ENCODE measurements at places on chromosomes 11 and 22.

DNA sequence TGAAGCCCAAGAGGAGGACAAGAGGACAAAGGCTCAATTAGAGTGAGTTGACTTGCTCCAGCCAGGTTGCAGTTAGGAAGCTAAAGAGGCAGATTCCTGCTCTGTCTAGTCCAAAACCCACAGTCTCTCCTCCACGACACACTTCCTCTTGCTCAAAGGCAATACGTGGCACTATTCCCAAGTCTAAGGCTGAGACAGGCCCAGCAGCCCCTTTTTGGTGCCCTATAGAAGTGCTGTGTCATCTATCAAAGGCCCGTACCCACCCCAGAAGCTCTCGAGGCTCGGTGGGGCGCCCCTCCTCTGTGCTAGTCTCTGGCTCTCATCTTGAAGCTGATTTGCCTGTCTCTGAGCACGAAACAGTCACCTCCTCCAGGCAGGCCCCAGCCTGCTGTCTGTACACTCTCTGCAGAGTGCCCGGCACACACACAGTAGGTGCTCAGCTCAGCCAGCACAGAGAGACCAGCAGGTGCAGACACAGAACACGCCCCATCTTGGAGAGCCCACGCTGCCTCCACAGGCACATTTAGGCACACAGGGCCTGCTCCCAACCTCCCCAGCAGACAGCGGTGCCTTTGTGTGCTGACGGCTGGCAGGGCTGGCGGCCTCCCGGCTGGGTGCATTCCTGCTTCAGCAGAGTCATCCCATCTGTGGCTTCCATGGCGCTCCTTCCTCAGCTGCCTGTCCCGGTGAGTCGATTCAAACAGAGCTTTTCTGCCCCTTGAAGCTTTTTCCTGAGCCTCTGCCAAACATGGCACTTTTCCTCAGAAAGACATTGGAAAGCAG is 52.8 kb downstream of the MYH9 start:
- DNase-seq, result peak; percentile 88

GRCh38 chr11:96075532-96075959 is 151.6 kb upstream of the MTMR2 start:
- DNase-seq, result peak; percentile 34

DNA sequence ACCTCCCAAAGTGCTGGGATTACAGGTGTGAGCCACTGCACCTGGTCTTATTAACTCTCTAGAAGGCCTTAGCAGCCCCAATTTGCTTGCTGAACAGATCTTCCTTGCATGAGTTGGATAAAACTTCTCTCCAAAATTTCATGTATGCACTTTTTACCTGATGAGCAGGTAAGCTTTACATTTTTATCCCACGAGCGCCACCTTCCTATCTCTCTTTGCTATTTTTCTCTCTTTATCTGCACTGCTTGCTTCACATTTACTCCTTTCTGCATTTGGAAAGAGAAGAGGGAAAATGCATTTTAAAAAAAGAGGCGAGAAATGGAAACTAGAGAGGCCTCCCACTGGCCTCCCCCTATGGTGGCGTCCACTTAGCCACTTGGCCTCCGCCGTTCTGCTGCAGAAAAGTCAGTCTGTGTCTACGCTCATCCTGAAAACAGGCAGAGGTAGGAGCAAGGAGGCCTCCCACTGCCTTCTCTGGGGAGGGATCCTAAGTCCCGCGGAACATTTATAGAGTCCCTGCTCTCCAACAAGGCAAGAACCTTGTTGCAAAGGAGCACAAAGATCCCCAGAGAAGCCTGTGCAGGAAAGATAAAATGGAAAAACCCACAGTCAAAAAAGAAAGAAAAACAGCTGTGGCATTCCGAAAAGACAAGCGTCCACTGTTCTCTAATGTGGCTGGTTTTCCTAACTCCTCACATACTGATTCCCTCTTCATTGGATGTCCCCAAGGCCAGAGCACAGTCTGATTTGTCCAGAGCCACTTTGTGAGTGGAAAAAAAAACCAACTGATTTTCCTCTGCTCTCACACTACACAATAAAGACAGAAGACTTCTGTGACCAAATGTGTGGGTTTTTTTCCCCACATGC is 62.2 kb upstream of the INCENP start:
- DNase-seq, result no peak

- peak; percentile 72 for DNase-seq
These were observed 131.8 kb downstream of the FEZ1 start for GRCh38 chr11:125364121-125364826.

DNA sequence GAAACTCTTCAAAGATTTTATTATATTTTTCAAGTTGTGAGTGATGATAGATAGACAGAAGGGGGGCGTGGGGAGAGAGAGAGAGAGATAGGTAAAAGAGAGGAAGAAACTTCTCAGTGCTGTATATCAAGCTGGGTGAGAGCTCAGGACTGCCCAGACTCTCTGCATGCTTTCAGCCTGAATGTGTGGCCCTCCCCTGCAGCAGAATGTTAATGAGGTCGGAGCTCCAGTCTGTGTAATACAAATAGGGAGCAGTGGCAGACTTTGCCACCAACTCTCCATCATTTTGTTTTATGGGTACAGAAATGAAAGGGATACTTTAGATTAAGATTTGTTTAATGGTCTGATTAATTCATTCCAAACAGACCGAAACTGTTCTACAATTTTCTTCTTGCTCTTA is 752.8 kb downstream of the OPCML start:
- peak; percentile 35 for DNase-seq

DNA sequence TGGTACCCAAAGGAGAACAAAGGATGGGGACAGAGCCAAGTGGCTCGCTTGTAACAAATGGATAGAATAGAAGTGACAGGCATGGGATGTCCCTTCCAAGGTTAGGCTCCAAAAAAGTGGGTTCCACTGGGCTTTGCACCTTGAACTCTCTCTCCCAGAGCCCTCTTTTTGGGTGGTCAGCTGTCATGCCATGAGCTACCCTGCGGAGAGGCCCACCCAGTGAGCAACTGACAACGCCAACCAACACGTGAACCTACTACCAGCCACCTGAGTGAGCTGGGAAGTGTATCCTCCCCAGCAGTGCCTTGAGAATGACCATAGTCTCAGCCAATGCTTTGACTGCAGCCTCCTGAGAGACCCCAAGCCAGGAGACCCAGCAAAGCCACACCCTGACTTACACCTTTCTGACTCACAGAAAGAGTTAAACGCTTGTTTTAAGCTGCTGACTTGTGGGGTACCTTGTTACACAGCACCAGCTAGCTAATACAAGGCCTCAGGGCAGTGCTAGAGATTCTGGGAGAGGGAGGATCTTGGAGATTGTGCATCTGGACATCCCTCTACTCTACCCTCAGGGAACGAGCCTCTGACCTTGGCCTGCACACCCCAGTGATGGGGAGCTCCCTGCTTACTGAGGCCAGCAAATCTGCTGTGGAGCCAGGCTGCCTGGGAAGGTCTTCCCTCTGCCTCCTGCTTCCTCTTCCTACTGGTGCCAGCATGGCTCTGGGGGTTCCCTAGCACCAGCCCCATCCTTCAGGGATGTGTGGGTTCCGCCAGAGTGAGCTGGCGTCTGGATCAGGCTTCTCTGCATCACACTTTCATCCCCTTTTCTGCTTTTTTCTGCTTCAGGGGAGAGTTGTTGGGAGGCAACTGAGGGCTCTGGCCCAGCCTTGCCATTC is 29.1 kb upstream of the RFPL3 start:
- no peak for DNase-seq

GRCh38 chr11:62088331-62088933 is 35.4 kb upstream of the INCENP start:
- no peak for DNase-seq

DNA sequence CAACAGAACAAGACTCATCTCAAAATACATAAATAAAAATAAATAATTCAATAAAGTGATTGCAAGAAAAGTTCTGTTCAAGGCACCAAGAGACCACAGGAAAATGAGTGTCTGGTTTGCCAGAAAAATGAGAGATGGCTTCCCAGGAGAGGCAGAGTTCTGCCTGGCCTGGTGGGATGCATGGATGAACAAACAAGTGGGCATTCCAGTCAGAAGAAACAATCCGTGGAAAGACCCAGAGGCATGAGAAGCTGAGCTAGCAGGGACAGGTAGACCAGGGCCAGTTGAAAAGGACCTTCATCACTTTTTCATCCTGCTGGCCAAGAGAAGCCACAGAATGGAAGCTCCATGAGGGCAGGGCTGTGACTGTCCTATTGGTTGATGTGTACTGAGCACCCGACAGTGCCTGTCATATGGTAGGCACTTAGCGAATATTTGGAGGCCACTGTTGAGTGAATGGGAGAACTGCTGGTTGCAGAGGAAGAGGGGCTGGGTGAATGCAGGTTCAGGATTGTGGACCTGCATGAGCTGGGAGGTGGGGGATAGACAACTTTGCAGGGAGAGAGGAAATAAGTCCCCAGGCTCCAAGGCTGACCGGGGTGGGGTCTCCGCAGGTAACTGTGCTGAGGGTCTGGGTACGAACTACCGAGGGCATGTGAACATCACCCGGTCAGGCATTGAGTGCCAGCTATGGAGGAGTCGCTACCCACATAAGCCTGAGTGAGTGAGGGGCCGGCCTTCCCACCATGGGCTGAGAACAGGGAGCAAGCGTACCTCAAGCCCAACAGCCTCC is 3.7 kb downstream of the F2 start:
- no peak for DNase-seq

DNA sequence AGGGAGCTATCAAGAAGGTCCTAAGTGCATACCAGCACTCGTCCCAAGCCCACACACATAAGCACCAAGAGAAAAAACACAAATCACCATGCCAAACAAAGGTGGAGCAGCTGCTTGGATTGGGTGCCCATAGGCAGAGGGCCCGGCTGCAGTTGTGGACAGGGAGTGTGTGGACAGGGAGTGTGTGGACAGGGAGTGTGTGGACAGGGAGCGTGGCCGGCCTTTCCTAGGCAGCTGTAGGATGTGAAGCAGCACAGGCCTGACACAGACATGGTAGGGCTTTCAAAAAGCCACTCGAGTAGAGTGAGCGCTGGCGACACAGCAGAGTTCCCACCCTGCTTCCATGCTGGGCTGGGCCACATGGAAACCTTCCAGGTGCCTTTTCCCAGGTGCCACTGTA is 3.5 kb downstream of the RTL6 start:
- DNase-seq, result no peak

- DNase-seq, result no peak
These were observed 8.2 kb downstream of the OR51B5 start for GRCh38 chr11:5335170-5335569.

DNA sequence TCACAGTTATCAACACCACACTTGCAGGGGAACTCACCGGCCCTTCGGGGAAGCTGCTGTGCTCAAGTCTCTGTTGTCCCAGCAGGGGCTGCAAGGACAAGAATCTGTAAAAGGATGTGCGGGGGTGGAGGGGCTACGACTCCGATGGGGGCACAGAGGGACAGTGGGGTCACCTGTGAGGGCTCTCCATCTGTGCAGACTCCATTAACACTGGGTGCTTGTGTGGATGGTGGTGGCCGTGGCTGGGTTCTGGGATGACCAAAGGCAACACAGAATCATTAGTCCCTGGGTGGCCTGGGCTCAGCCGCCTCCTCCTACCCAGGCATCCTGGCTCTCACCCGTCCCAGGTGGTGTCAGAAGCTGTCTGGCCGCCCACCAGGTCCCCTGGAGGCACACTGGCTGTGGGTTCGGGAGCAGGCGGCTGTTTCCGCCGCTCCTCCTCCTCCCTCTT is 10.2 kb upstream of the RBM4B start:
- DNase-seq, result no peak

GRCh38 chr22:46090631-46091201 is 59.6 kb upstream of the PPARA start:
- DNase-seq, result no peak

GRCh38 chr11:27087432-27087831 is 46.8 kb downstream of the BBOX1 start:
- DNase-seq, result peak; percentile 92

- no peak for DNase-seq
These were observed 11.6 kb downstream of the CDPF1 start for GRCh38 chr22:46238541-46238940.

- peak; percentile 54 for DNase-seq
These were observed 16.3 kb upstream of the GPR83 start for GRCh38 chr11:94417386-94417987.

GRCh38 chr11:30758012-30758411 is 171.9 kb upstream of the MPPED2 start:
- no peak for DNase-seq

GRCh38 chr11:1447845-1448825 is 38.4 kb downstream of the MOB2 start:
- no peak for DNase-seq

- peak; percentile 7 for DNase-seq
These were observed 734 bp downstream of the C11orf58 start for GRCh38 chr11:16738947-16739815.

DNA sequence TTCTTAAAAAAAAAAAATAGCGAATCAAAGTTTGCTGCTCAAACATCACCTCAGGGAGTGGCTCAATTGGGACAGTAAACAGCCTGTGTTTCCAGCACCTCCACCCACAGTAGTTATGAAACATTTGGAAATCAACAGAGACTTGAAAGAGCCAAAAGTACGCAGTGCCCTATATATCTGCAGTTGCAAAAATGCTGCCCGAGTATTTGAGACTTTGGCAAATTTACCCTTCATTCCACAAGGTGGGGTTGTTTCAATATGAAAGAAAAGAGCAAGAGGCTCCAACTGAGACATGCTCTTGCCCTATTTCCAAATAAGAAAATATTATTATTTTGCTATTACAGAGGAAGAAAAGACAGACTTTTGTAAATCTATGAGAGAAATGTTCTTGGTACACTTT is 851.1 kb upstream of the RAG2 start:
- DNase-seq, result peak; percentile 60

- DNase-seq, result no peak
These were observed 2.2 kb downstream of the B3GNT6 start for GRCh38 chr11:77036398-77036797.

DNA sequence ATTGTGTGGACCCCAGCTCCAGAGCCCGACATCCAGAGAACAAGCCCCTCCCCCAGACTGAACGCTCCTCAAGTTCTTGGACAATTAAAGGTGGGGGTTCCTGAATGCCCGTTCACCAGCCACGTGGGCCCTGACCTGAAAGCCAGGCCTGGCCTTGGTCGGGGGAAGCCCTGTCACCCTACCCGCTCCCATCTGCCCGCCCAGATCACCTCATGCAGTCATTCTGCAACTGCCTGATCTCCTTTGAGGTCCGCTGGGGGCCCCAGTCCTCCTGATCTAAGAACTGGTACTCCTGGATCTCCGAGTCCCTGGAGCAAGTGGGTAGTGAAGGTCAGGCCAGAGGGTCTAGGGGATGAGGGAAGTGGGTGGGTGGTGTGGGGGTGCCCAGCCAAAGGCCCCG is 9.1 kb upstream of the NAALADL1 start:
- DNase-seq, result no peak

DNA sequence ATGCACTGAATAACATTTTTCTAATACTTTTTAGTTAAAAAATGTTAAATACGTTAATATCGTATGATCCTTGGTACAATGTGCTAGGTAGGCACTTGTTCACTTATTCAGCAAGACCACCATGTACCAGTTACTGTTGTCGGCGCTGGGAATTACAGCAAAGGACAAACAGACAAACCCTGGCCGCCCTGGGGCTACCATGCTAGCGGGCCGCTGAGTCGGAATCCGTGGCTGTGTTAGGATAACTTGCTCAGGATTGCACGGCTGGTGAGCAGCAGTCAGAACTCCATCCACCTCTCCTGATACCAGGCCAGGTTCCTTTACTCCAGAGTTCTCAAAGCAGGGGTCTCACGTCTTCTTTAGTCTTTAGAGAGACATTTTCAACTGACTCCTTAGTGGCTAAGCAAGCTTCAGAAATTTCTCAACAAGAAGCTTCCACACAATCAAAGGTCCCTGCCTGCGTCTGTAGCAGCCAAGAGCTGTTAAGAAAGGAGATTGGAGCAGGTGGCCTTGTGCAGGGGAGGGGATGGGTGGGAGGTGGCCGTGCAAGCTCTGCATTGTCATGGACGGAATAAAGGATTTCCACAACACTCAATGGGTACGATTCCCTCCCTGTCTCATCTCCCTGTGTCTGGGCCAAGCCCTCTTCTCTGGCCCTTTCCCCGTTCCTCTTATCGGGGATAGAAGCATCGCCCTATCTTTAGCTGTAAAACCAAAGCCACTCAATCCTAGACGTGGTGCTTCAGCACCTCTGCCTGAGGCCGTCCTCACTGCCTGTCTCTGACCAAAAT is 39.8 kb upstream of the NNMT start:
- no peak for DNase-seq

Measured in fibroblast of skin of scalp (primary cell).